NCI-H446 treated with DMSO at 0.1 percent for 48 hours (cell line): ENCODE measurements at places on chromosomes 7 and 10.
A peak's percentile ranks its signal among the peaks of the same experiment; 100 is the strongest.

GRCh38 chr10:99555371-99555770 lies 22.6 kb downstream of the NKX2-3 start:
- no peak for DNase-seq

GRCh38 chr10:87053111-87053510 lies 33.0 kb downstream of the FAM25A start:
- peak; percentile 65 for DNase-seq

DNA sequence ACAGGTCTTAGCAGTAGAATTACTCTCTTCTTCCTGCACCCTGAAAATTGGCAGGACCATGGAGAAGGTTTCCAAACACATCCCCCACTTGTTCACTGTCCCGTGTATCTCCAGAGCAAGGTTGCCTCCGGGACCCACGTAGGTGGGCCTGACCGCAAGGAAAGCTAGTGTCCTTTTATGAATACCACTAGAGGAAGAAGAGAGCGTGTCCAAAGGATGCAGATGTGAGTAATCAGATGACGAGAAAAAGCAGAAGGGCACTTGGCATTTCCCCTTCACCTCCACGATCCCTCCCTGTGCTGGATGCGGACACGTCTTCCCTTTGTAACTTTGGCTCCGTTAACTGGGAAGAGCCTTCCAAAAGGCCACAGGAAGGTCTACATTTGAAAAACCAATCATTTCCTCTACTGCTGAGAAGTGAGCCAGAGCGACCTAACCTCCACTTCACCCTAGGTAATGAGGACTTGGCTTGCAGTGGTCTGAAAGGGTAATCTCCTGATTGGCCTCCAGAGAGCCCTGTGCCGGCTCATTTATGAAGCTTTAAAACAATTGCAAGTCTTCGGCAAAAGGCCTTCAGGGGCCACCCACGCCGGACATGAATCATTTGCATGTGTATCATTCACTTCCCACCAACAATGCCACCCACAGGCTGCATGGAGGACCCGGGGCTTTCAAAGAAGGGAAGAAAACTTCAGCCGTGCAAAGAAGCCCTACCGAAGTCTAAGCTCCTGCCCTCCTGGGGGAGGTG lies 55.4 kb downstream of the LYZL1 start:
- DNase-seq: no peak

- peak; percentile 12 for DNase-seq
These were observed 138.7 kb downstream of the SLC25A13 start for GRCh38 chr7:96183163-96183670.

DNA sequence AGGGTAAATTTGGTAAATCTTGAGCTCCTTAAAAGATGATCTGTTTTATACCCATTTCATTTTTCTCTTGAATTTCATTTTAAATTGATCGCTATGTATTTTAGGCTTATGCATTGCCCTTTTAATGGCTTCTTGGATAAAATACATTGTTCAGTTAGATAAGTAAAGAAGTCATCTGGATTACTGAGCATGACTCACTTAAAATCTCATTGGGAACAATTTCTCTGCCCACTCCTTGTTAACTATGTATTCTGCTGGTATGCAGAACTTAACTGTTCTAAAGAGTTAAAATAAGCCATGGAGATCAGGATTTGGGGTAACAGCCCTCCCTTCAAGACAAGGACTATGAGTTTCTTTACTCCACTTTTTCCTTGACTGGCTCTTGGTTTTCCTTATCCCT lies 134.2 kb downstream of the SND1 start:
- no peak for DNase-seq

DNA sequence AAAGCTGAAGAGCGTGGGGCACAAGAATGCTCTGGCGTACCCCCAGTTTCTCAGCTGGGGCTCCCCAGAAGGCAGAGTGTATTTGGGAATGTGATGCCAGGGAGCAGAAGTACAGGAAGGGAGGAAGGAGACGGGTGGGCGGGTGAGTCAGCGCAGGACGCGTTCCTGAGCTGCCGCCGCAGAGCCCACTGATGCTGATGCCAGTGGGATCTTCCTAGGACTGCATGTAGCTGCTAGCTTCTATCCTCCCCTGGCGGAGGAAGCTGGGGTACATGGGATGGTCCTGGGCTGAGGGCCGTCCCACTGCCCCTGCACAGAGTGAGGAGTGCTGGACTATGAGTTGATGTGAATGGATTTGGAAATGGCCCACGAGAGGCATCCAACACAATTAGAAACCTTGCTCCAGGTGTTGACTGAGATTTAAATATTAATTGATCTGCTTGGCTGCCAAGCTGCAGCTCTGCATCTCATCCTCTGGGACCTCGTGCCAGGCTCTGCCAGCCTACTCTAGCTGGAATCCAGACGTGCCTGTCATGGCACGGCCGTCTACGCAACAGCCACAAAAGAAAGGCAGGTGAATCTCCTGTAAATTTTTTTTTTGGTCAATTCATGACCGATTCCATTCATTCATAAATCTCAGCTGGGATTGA lies 66.2 kb upstream of the RHEB start:
- no peak for DNase-seq
